ENCODE measurements at places on chromosomes 2 and 18.
A peak's percentile ranks its signal among the peaks of the same experiment; 100 is the strongest.

- DNase-seq: no peak
These were observed 113.1 kb downstream of the ICOS start for GRCh38 chr2:204049635-204050034.

DNA sequence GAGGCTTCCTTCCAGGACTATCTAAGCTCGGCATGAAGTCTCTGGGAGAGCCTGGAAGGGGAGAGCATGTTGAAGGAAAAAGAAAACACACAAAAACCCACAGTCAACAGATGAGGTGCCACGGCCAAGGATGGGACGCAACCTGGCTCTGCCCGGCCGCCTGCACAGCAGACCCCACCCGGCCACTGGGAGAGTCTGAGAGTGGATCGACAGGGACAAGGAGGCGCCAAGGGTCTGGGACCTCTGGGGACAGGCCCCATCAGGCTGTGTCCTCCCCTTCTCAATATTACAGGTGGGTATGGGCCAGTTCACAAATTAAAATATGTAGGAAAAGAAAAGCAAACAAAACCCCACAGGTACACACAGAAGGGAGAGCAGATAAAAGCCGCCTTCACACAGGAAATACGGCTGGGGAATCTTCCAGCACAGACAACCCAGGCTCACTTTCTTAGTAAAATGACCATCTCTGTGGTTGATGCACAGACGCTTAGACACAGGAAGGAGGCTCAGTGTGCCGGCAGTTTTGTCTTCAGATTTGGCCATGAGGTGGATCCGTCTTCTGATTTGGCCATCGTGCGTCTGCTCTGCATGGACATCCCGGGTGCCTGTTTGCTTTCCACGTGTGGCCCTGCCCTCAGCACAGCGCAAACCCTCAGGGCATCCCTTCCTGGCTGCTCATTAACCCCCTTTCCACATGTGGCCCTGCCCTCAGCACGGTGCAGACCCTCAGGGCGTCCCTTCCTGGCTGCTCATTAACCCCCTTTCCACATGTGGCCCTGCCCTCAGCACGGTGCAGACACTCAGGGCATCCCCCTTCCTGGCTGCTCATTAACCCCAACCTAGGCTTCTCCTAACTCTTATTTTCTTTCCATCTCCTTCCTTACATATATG, 138.4 kb downstream of the EIPR1 start:
- no peak for DNase-seq

DNA sequence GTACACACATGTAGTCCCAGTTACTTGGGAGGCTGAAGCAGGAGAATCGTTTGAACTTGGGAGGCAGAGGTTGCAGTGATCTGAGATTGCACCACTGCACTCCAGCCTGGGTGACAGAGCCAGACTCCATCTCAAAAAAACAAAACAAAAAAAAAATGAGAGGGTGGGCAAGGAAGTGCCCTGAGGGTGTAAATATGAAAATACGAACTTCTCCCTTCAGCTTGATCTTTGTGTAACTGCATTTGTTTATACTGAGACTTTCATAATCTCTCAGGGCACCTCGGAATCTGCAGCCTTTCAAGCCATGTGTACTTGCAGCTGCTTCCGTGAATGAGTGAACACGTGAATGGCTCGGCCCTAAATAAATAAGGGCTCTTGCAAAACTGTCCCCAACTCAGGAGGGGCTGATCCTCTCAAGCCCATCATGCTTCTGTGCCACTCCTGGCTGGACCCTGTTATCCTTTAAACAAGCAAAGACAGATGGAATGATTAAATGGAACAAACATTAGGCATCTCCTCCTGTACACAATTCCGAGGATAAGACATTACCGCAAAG, 96.8 kb downstream of the BOD1L2 start:
- DNase-seq: no peak

- DNase-seq: peak; percentile 85
These were observed 679 bp downstream of the PMAIP1 start for GRCh38 chr18:59900222-59901128.

DNA sequence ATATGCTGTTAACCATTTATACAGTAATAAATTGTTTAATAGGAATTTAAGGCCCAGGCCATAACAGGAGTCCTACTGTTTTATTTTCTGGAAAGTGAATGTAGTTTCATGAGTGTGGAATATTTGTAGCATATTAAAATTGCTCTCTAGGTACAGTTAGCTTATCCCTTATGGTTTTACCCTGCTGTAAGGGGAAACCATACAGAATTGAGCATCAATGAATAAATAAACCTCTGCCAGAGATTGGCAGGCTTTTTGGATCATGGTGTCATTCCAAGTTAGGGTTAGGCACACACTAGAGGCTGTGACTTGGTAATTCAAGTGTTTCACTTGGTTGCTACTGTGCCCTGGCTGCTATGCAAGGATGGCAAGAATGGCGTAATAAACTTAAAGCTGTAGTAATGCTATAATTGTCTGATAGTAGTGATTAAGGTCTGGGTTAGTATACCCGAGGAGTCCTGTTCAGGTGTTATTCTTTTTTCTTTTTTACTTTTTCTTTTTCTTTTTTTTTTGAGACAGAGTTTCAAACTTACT, 30.4 kb downstream of the BMPR2 start:
- no peak for DNase-seq

DNA sequence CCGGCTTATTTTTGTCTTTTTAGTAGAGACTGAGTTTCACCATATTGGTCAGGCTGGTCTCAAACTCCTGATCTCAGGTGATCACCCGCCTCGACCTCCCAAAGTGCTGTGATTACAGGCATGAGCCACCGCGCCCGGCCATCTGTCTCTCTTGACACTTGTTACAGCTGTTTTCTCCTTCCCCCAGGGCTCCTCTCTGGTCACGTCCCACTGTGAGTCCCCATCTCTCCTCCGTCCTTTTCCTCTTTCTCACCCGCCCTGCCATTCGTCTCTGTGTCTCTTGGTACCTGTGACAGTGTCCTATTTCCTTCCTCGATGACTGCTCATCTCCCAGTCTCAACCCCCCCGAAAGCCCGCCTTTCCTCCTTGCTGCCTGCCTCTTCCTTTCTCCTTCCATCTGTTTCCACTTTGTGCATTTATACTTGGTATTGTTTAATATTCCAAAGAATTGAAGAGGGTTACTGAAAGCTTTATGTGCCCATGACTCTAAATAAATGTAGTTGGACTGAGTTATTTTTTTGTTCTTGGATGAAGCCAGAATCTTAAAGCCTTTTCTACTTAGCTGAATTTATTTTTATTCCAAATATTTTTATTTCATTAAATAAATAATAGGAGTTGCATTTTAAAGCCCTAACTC, 241.5 kb downstream of the SH3RF3 start:
- no peak for DNase-seq

DNA sequence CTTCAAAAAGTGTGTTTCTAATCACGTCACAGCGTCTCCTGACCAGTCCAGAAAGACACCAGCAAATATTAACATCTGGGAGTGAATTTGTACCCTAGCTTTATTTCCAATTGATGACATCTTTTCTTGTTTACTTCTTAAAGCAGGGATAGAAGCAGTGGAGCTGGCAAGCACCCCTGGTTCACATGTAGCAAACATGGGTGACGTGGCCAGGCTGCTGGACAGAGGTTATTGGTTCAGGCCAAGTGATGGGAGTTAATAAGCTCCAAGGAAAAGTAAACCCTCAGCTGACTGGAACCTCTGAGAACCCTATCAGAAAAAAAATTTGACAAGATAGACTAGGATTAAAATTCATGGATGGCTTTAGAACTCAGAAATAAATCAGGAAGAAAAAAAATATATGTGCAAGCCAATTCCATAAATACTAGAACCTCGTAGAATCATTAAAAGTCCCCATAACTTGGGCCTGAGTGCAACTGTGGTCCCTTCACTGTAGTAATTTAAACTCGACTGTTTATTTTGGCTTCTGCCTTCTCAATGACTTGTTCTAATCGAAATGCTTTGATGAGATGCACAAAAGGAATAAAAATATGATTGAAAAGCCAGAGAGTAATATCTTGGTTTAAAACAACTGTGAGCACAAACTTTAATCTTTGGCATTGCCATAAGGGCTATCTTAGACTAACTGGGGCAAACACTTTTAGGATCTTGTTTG, 121.5 kb upstream of the CTAGE1 start:
- no peak for DNase-seq

GRCh38 chr2:174662859-174663258, 65.3 kb upstream of the WIPF1 start:
- no peak for DNase-seq

- no peak for DNase-seq
These were observed 73.9 kb downstream of the ARL4C start for GRCh38 chr2:234422981-234423431.

- no peak for DNase-seq
These were observed 132.9 kb downstream of the BARD1 start for GRCh38 chr2:214676421-214677089.

DNA sequence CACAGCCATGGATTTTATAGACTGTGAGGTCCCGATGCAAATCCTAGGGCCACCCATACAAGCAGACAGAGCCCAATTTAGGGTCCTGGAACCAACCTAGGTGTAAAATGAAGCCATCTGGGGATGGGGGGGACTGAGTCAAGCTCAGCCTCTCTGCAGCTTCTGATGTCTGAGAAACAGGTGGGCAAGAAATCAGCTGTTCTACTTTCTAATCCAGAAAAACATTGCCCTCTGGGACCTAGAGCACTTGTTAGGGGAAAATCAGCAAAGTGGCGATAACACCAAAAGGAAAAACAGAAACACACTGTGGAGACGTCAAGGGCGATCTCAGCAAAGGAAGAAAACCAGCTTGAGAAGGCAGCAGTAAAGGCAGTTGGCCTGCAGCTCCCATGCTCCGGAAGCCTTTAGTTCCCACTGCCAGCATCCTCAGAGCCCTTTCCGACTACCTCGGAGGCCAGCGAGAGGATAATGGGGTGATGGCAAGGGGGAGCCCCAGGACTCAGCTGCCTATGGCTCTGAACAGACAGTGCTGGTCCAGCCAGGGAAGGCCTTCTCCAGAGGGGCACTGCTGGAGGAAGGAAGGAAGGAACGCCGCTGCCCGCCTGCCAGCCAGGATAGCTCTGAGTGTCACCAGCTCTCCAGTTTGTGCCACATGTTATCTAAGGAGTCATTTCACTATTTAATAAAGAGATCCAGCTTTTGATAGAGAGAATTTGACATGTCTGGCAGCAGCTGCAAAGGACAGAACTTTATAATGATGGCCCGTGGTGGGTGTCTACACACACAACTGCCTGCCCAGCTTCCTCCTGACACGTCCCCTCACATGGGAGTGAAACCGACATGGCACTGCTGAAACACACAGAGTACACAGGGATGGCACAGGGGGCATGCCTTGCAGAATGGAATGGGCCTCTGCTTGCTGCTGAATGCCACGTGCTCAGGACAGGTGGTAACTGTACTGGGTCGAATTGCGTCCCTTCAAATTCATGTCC, 37.7 kb downstream of the HS1BP3 start:
- DNase-seq: no peak

DNA sequence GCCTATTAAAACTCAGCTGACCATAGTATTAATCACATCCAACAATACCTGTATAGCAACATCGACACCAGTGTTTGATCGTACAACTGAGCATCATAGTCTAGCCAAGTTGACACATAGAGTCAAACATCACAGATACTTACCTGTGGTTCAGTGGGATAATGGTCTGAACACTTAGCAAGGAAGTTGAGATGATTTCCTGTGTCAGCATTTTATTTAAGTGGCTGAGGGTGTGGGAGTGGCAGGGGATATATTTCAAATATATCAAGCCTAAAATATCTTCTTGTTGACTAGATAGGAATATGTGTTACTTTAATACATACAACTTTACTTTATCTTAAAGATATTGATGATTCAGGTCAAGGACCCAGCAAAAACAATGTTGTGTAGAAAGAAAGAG, 1038.6 kb downstream of the TSN start:
- DNase-seq: no peak

DNA sequence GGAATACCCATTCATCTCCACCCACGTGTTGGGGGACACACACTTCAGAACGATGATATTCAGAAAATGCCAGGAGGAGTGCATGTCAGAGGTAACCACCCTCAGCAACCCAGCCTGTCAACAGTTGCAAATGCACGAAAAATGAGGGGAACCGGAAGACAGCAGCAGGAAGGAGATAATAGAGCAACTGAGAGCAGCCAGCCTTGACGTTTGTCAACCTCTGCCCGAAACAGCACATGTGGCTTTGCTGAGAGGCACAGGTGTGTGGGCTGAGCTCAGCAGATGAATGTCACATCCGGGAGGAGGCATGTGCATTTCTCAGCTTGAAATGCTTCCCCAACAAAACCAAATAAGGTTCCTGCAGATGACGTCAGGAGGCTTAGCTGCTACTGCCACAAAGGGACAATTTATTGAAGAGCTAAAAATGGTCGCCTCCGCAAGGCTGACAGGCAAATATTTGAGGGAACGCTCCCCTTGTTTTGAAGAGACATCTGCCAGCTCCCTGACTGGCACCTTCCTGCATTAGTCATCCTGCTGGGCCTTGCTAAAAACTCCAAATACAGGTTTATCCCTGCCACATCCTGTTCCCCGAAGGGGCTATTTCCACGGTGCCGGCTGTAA, 419.0 kb downstream of the NBAS start:
- no peak for DNase-seq

- peak; percentile 67 for DNase-seq
These were observed 38.7 kb downstream of the MCFD2 start for GRCh38 chr2:46876741-46877384.

Measured in GM23338 (cell line).